COLO829 (cell line): ENCODE measurements at places on chromosomes 11 and 22.

- DNase-seq = no peak
Measured at GRCh38 chr11:113670149-113670830, 35.8 kb downstream of the TMPRSS5 start.

DNA sequence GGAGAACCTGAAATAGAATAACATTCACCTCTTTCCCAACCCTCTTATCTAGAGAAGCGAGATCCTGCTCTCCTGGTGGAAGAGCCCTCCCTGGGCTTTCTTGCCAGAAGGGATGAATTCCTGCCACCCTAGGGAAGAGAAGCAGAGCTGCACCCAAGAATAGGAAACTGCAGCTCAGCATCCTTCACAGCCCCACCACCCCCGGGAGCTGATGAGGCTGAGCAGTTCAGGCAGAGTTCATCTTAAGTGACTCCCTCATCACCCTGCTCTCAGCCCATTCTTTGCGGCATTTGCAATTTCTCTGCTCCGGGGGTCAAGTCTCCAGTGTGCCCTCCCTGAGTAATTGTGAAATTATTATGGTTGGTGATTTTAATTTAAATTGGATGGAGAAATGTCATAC is 514.9 kb downstream of the BUD13 start:
- no peak for DNase-seq

- no peak for DNase-seq
Measured at GRCh38 chr11:11981840-11982239, 26.6 kb downstream of the DKK3 start.

- DNase-seq = no peak
Measured at GRCh38 chr11:121418625-121419114, 33.4 kb upstream of the SORL1 start.

GRCh38 chr11:34926831-34927132 is 10.4 kb downstream of the PDHX start:
- no peak for DNase-seq

DNA sequence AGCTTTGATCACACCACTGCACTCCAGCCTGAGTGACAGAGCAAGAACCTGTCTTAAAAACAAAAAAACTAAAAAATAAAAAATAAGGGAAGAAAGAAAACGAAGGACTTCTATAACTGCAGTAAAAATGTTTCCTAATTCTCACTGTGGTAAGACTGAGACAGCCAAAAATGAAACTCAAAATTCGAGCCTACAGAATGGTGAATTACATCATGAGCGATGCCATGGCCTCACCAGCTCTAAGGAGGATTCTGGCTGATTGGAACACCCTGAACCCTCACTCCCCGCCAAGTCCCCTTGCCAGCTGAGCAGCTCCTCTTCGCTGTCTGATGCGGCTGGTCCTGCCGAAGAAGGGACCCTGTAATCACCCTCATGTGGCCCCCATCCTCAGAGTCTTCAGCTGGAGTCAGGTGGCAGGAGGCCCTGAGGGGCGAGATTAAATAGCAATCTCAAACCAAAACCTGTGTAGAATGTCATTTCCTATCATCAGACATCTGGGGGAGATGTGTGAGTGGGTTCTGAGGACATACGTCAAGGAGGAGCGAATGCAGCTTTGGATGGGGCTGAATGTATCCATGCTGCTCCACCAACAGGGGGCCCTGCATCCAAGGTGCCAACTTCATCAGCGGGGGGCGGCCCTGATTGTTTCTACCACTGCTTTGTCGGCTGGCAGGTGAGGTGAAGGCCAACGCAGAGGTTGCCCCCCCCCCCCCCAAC is 29.2 kb downstream of the PDGFB start:
- DNase-seq = no peak

- DNase-seq = no peak
Measured at GRCh38 chr11:87007963-87008362, 29.8 kb upstream of the TMEM135 start.

DNA sequence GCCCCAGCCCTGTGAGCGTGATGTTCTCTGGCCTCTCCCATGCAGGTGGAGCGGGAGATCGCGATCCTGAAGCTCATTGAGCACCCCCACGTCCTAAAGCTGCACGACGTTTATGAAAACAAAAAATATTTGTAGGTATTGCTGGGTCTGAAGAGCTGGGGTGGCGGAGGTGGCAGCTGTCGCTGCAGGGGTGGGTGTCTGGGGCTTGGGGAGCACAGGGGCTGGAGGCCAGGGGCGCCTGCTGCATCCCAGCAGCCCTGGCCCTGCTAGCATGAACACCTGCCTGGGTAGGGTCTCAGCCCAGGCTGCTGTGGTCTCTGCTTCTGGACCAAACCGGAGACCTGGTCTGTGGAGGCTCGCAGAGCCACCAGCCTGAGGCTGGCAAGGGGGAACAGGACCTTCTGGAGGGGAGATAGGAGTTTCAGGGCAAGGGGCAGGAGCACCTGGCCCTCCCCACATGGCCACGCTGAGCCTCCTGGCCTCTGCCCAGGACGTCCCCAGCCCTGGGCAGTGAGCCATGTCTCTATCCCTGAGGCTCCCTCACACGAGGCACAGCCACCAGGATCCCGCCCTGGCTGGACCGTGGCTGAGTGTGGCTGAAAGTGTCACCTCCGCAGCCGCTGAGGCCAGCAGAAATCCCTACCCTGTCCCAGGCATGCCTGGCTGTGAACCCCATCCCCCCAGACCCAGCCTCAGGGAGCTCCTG is 48.2 kb downstream of the MOB2 start:
- DNase-seq = no peak

- no peak for DNase-seq
Measured at GRCh38 chr22:44359496-44360110, 46.9 kb upstream of the SHISAL1 start.

DNA sequence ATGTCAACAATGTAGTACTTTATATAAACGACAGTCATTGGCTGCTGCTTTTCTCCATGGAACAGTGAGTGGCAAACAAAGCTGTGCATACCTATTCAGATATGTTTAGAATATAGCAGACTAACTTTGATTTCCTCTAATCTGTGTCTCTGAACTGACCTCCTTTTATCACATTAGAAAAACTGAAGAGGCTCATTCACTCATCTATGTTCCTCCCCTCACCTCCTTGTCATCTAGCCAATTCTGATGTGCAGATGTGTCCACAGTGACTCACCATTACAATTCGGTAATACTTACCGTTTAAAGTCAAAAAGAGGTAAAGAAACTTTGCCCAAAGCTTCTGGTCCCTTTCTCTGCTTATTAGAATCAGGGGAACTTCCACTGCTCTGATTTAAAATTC is 51.5 kb upstream of the RPS13 start:
- no peak for DNase-seq

DNA sequence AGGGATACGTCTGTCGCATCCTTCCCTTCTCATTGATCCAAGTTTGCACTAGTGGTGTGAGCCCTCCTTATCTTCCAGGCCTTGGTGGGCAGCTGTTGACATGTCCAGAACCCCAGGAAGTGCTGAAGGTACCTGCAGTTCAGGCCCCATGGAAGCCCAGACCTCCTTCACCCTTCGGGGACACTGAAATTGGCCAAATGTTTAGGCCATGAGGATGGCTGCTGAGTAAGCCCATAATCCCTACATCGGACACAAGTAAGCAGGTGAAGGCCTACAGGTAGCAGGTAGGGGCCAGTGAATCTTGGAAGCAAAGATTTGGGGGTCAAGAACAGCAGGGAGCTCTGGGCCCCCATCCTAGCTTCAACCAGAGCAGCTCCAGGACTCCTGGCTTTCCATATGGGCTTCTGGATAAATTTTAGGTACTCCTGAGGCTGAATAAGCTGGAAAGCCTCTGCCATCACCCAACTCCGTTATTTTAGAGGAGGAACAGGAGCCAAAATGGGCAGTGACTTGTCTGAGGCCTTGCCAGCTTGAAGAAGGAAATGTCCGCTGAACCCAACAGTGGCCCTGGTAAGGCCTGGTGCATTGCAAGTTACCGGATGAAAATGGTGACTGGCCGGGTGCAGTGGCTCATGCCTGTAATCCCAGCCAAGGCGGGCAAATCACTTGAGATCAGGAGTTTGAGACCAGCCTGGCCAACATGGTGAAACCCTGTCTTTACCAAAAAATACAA is 45.2 kb downstream of the MORC2 start:
- no peak for DNase-seq

DNA sequence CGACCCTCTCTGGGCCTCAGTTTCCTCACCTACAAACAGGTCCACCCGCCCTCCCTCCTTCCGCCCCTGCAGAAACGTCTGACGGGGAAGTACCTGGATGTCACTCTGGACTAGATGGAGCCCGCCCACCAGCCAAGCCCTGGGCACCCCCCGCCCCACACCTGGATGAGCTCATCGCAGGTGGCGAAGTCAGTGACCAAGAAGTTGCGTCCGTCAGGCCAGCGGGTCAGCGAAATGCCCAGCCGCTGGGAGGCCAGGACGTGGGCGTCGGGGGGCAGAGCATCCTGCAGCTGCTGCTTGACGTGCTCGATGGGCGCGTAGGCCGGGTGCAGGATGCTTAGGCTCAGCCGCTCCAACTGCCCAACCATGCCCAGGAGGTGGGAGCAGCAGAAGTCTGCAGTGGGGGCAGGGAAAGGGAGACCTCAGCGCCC is 897 bp downstream of the PNPLA5 start:
- no peak for DNase-seq

GRCh38 chr11:34203377-34203871 is 98.0 kb downstream of the NAT10 start:
- no peak for DNase-seq

DNA sequence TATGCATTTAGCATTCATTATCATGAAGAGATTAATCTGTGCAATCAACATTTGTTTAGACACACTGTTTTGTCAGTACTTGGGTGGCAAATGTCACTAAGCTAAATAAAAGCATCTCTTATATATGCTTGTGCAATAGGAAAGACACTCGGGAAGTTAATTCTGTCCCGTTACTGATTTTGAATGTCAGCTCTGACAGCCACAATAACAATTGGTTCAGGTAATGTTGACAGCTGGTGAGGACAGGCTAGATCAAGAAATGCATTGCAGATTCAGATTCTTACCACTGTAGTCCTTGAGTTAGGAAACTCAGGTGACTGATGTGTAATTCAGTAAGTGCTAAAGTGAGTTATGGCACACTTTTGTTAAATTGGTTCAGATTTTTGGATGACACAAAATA is 523.8 kb upstream of the FAT3 start:
- DNase-seq = no peak

- DNase-seq = no peak
Measured at GRCh38 chr11:8812438-8812837, 98.6 kb upstream of the AKIP1 start.
